SK-N-SH (cell line): ENCODE measurements at places on chromosomes 12 and 14. TPM values are rescaled to one million over a fixed set of nuclear protein-coding genes. Genes with fewer than 3 reads are reported as not detected.
A peak's percentile ranks its signal among the peaks of the same experiment; 100 is the strongest.

- no peaks in the 10 kb centered on the region for H3K27me3 ChIP-seq
- no peak for DNase-seq
- peak overlapping the region; percentile 70 for H3K4me3 ChIP-seq
- peaks cover 2% of the 10 kb centered on the region; the same call in 1 of the 2 replicates for H3K4me1 ChIP-seq
These were observed 633 bp upstream of the RNU4-2 start for GRCh38 chr12:120292411-120292660.

GRCh38 chr12:121649322-121649721 is 20.1 kb downstream of the MORN3 start:
- DNase-seq, result no peak
- no peaks in the 10 kb centered on the region for H3K36me3 ChIP-seq
- no peaks in the 10 kb centered on the region for H3K27me3 ChIP-seq
- H3K4me3 ChIP-seq, result no peak overlapping the region
- H3K27ac ChIP-seq, result no peak overlapping the region

DNA sequence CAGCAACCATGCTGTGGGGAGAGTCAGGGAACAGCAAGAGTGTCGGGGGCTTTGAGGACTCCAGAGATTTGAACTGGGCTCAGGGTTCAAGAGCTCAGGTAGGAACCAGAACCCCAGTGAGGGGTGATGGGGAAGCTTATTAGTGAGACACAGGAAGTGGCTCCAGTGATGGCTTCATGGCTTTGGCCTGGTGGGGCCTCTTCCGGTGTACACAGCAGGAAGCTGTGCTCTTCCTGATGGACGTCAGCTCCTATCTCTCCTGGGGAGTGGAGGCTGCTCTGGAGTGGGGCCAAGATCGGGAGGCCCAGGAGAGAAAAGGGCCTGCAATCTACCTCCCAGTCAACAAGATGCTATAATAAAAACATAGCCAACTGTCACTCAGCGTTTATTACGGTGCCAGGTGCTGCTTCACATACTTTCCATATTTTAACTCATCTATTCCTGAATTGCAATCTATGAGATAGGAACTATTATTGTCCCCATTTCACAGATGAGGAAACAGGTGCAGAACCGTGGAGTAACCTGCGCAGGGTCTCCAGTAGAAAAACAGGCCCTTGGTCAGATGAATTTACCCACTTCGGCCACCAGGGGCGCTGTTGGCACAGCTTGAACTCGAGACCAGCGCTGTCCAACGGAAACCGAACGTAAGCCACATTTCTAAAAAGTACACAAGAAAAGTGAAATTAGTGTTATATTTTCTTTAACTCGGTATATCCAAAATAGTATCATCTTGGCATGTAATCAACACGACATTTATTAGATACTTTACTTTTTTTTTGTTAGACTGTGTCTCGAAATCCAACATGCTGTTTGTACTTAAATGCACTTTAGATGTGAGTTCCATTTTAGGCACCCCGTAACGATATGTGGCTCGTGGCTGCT is 63.6 kb upstream of the DLK1 start:
- DNase-seq, result peak; percentile 85
- H3K27ac ChIP-seq, result no peak overlapping the region
- peaks cover 48% of the 10 kb centered on the region; the same call in 1 of the 2 replicates for H3K4me1 ChIP-seq

DNA sequence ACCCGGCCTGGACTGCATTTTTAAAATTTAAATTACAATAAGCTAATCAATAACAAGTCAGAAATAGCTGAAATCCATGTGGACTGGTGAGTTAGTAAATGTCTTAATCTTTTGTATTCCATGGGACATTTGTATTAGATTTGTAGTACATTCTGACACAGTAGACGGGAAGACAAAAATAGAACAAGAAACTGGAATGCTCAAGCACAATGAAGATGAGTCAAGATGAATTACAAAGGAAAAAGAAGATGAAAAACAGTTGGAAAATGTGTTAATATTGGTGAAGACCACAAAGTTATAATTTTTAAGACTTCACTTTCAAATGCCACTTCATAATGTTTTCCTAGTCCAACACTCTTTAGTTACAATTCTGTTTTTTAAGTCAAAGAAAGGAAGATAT is 97.8 kb upstream of the FERMT2 start:
- H3K27me3 ChIP-seq, result no peaks in the 10 kb centered on the region
- H3K4me1 ChIP-seq, result no peaks in the 10 kb centered on the region; the same call in 1 of the 2 replicates
- no peak overlapping the region; the same call in 1 of the 2 replicates for H3K27ac ChIP-seq
- H3K4me3 ChIP-seq, result no peak overlapping the region
- H3K36me3 ChIP-seq, result peaks cover 13% of the 10 kb centered on the region
- no peak for DNase-seq

DNA sequence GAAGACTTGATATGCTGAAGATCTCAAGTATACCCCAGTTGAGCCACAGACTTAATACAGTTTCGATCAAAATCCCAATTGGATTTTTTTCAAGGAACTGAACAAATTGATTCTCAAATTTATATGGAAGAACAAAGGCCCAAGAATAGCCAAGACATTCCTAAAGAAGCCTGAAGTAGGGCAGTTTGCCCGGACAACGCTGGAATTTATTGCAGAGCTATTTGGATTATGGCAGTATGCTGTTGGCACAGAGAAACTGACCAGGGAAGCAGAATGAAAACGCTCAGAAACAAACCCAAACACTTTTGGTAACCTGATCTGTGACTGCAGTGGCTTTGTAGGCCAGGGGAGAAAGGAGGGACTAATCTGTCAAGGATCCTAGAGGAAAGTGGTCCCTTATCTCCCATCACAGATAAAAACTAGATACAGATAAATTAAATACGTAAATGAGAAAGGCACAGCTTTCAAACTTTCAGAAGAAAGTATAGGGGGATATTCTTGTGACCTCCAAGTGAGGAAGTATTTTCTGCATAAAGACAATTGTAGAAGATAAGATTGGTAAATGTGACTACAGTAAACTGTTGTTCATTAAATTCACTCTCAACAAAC is 35.9 kb upstream of the GSC start:
- H3K27me3 ChIP-seq, result no peaks in the 10 kb centered on the region; the same call in 1 of the 2 replicates
- no peak overlapping the region for H3K4me3 ChIP-seq
- DNase-seq, result no peak
- no peak overlapping the region for H3K27ac ChIP-seq
- H3K4me1 ChIP-seq, result no peaks in the 10 kb centered on the region

GRCh38 chr12:120646044-120646443 is 5.6 kb downstream of the CABP1 start:
- H3K27me3 ChIP-seq, result peaks cover 45% of the 10 kb centered on the region
- DNase-seq, result no peak
- H3K4me1 ChIP-seq, result no peaks in the 10 kb centered on the region
- H3K36me3 ChIP-seq, result no peaks in the 10 kb centered on the region

GRCh38 chr12:4320497-4320852 is 538 bp upstream of the TIGAR start:
- H3K4me1 ChIP-seq, result peaks cover 8% of the 10 kb centered on the region
- no peaks in the 10 kb centered on the region for H3K27me3 ChIP-seq
- DNase-seq, result no peak
- H3K27ac ChIP-seq, result peak overlapping the region; percentile 83
- H3K4me3 ChIP-seq, result peak overlapping the region; percentile 88

Gene SOX5
- polyA plus RNA-seq, result 0.21 and 0.39 TPM in 2 replicates

Gene PROX2
- polyA plus RNA-seq, result not detected in 2 replicates

Gene SCFD1
- polyA plus RNA-seq, result 31.4 and 36.8 TPM in 2 replicates

Gene RIN3
- polyA plus RNA-seq, result 5.8 and 12.4 TPM in 2 replicates

Gene LBHD2
- polyA plus RNA-seq, result not detected in 2 replicates

Gene FGF6
- polyA plus RNA-seq, result not detected in 2 replicates
